ENCODE measurements at places on chromosomes 16 and 17.

DNA sequence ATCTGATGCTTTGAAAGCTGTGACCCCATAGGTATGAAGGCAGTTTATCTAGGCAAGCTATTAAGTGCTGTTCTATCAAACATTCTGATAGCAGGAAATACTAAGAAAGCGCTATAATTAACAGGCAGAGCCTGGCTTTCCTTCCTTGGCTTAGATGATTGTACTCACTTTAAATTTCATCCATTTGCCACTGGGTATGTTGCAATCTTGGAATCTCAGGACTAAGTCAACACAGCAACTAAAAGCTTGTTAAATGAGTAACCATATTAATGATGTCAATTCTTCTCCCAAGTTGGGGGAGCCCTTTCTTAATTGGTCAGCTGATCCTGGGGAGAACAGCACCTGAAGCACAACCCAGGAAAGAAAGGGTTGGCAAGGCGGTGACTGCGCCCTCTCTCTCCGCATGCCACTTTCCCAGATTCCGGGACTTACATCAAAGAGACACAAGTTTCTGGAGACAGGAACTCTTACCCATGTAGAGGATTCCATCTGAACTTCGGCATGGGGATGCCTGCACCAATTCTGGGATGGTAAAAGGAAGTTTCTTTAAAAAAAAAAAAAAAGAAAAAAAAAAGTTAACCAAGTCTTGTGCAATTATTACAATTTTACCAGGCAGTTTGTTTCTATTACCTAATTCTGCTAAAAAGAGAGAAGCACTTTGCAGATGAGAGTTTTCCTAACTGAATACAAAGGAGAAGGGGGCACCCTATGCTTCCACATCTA lies 54.4 kb upstream of the ICAM2 start:
- peak; percentile 59 for DNase-seq

DNA sequence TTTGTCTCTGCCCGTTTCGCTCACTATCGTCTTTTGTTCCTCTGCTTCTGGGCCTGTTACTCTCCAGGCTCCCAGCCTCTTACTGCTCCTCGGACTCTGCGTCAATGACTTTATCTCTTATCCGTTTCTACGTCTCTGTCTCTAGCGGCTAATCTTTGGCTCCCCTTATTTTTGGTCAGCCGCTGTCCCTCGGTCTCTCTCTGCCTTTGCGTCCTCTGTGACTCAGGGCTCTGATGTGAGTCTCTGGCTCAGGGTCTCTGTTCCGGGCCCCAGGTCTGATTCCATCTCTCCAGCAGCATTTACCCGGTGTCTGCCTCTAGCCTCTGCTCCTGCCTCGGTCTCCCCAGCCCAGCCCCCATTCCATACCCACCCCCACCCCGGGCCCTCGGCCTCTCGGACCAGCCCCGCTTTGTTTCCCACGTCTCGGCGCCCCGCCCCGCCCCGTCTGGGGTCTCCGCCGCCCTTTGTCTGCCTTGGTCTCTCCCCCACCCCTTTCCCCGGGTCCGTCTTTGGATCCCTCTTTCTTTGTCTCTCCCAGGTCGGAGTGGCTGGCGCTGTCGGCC lies 547 bp upstream of the ZNF48 start:
- DNase-seq = no peak

DNA sequence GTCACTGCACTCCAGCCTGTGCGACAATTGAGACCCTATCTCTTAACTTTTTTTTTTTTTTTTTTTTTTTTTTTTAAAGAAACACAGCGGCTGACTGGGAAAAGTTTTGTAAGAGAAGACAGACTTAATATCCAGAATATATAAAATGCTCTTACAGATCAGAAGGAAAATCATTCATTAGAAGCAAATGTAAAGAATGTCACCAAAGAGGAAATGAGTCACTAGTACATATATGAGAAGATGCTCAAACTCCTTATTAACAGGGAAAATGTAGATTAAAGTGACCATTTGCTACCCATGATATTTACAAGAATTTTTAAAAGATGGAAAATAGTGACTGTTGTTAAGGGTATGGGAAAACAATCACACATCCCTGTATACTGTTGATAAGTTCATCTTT lies 48.9 kb downstream of the RABEP1 start:
- DNase-seq = no peak

- no peak for DNase-seq
These were observed 5.2 kb upstream of the FOXJ1 start for GRCh38 chr17:76146053-76146851.

GRCh38 chr16:58510097-58510775 lies 5.1 kb upstream of the SETD6 start:
- DNase-seq = no peak

DNA sequence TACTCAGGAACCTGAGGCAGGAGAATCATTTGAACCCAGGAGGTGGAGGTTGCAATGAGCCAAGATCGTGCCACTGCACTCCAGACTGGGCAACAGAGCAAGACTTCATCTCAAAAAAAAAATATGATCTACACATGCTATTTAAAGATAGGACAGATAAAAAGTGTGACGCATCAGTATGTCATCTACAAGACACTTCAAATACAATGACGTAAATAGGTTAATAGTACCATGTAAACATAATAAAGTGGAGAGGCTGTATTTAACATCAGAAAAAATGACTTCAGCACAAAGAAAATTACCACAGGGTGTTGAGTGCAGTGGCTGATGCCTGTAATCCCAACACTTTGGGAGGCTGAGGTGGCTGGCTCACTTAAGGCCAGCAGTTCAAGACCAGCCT lies 20.2 kb downstream of the ZNF778 start:
- DNase-seq = no peak

GRCh38 chr17:34578656-34579016 lies 746 bp upstream of the TMEM132E start:
- DNase-seq = no peak

DNA sequence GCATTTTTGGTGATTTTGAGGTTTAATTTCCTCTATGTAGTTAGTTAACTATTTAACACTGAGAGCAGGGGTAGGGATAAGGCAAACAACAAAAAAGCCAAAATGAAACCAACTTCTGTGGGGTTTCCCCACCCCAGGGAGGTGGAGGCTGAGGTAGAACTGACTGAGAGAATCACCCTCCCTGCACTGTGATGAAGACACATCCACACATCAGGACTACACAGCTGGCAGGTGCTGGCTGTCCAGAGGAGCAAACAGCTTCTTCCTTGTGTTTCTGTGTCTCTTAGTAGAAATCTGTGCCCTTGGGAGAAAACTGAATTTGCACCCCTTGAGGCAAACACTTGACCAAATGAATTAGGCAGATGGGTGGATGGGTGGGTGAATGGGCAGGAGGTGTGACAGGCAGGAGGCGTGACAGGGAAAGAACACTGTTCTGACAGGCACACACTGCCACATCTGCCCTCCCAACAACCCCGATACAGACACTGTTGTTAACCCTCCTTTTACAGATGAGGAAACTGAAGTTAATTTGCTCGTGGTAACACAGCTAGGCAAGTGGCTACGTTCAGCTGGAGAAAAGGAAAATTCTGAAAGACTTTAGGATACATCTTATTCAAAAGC lies 62.9 kb upstream of the AMZ2 start:
- DNase-seq = no peak

DNA sequence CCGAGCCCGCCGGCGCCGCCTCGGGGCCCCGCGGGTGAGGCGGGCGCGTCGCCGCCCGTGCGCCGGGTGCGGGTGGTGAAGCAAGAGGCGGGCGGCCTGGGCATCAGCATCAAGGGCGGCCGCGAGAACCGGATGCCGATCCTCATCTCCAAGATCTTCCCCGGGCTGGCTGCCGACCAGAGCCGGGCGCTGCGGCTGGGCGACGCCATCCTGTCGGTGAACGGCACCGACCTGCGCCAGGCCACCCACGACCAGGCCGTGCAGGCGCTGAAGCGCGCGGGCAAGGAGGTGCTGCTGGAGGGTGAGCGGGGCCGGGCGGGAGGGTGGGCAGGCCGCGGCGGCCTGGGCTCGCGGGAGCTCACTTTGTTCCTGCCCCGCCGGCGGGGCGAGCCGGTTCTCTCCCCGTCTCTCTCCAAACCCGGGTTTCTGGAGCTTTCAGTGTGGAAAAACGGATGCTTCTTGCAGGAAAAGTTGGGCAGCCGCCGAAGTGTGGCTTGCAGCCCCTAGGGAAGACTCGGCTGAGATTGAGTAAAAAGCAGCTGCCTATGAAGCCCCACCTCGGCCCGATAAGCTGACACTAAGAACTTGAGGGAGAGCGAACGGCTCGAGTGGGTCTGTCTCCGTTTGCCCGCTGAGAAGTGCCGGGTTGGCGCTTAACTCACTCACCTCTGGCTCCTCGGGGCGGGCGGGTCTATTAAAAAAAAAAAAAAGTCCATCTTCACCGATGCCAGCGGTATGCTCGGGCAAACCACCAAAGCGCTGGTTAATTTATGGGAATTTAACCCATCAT lies 677 bp downstream of the SNTB2 start:
- DNase-seq = no peak

- DNase-seq = no peak
These were observed 77.1 kb upstream of the METRNL start for GRCh38 chr17:83002118-83002805.

DNA sequence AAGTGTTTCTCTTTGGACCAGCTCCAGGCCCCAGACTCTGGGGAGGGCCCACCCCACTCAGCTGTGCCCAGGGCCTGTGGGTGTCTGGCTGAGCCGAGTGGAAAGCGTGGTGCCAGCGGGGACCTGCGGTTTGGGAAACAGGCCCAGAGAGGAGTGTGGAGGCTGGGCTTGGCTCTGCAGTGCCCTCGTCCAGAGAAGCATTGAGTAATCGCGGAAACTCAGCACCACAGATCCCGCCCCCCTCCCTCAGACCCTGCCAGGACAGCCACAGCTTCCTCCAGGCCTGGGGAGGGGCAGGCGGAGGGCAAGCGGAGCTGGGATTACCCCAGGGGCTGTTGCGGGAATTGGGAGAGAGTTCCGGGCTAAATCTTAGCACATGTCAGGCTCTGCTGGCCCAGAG lies 14.6 kb upstream of the PITPNA start:
- DNase-seq = peak; percentile 94

GRCh38 chr16:81238296-81239011 lies at the start of gene BCO1:
BCO1 (plus strand) TSS chr16:81238689; CDS start chr16:81238909, 220 bp downstream.
- no peak for DNase-seq

- no peak for DNase-seq
These were observed 4.1 kb downstream of the KRABD2 start for GRCh38 chr17:8372422-8372821.

DNA sequence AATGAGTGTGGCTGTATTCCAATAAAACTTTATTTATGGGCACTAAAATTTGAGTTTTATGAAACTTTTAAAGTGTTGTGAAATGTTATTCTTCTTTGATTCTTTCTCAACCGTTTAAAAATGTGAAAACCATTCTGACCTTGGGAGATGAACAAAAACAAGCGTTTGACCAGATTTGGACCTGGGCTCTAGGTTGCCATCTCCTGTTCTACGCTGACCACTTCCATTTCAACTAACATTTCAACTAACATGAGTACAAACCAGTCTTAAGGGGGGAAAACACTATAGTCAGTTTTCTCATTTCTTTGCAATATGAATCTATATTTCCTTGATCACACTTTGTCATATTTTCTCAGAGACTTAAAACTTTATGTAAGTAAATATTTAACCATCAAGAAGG lies 118.4 kb upstream of the IRX5 start:
- DNase-seq = no peak

DNA sequence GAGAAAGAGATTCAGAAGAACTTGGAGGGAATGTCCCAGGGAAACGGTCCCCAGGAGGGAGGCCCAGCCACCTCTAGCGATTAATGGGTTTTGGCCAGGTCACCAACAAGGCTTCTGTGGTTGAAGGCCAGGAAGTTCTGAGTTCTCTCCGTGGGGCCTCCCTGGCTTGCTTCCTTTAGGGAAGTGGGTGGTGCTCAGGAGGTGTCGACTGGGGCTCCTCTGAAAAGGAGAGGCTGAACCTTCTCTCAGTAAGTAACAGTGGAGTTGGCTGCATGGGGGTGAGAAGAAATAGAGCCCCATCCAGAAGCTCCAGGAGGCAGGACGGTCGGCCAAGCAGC lies 77.1 kb upstream of the GSE1 start:
- DNase-seq = no peak

GRCh38 chr16:296806-297510 lies 14.0 kb downstream of the PDIA2 start:
- no peak for DNase-seq
